ENCODE measurements at places on chromosomes 12 and 14.

- DNase-seq, result no peak
These were observed 362.6 kb downstream of the BCL11B start for GRCh38 chr14:98909251-98909944.

- DNase-seq, result no peak
These were observed 26.2 kb upstream of the CHPT1 start for GRCh38 chr12:101671157-101671791.

GRCh38 chr12:104064031-104064841, at the start of gene HCFC2:
Gene HCFC2, plus strand, starts transcription at chr12:104064531. Its CDS starts 30 bp downstream, at chr12:104064561.
- peak; percentile 76 for DNase-seq

GRCh38 chr12:66279123-66279712, 23.1 kb upstream of the HELB start:
- no peak for DNase-seq

DNA sequence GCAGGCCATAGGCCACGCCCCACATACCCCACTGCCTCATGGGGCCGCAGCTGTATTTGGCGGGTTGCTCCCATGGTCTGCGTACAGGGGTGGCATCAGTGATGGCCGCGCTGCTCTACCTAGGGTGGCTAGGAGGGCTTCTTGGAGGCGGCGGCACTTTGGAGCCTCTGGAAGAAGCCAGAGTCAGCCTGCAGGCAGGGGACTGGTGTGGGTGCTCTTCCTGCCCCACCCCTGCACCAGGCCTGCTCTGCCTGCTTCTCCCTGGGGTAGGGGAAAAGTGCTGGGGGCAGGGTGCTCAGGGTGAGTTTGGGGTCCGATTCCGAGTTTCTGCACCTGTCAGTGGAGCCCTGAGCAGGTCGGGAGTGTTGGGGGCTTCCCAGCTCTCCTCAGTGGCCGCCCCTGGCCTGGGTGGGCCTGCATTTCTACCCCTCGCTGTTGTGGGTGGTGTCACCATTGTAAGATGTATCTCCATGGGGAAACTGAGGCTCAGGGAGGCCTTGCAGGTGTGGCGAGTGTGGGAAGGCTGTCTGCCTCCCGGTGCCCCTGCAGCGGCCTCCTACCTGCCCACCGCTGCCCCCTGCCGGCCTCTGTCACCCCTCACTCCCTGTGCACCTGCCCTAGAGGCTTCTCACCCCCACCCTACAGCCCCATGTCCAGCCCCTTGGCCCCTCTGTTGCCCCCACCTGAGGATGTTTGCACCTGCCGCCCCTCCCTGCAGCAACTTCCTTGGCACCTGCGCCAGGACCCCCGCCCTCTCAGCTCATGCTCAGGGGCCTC, 5.5 kb downstream of the CEP170B start:
- no peak for DNase-seq
